ENCODE measurements at places on chromosomes 16 and 17.

- DNase-seq, result no peak
Measured at GRCh38 chr16:23079675-23080301, 69.5 kb downstream of the USP31 start.

DNA sequence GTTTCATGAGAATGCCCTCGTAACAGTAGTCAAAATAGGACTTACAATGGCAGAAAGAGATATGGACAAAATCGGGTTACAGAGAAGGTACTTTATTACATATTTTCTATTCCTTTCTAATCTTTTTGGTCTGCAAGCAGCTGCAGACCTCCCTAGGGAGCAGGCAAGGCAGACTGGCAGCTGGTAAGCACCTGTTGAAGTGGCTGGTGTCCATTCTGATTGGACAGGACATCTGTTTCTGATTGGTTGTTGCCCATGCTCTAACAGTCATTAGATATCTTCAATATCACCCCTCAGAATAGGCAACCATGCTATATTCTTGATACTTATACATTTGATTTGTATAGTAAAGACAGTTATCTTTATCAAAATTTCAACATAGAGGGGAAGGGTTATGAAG is 606.3 kb downstream of the KCNJ2 start:
- no peak for DNase-seq

DNA sequence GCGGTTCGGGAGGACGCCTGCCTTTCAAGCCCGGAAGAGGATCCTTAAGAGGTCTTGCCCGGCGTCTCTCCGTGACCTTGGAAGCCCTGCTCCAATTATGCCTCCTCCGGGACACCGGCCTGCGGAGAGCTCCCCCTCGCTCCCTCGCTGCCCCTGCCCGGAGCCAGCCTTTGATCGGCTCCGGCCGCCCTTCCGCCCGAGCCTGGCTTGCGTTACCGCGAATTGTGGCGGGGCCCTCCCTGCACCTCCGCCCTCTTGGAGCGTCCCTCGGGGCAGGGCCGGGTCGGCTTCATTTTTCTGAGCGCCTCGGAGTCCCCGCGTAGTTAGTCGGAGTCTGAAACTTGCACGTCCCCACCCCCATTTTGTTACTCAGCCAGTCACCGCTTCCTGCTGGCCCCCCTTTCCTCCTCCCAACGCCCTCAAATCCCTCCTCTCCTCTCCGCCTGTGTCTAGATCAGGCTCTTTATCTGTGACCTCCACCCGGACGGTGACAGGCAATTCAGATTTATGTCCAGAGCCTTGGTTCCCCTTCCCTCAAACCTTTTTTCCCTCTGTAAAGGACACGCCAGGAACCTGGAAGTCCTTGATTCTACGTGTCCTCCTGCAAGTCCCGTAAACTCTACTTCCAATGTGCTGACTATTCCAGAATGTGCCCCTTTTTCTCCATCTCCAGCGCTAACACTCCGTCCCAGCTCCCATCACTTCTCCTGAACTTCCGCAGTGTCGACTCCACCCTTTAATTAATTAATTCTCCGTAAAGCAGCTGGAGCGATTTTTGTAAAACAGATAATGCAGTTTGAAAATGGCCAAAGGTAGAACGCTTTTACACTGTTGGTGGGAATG is 569 bp upstream of the RABEP2 start:
- DNase-seq, result no peak

DNA sequence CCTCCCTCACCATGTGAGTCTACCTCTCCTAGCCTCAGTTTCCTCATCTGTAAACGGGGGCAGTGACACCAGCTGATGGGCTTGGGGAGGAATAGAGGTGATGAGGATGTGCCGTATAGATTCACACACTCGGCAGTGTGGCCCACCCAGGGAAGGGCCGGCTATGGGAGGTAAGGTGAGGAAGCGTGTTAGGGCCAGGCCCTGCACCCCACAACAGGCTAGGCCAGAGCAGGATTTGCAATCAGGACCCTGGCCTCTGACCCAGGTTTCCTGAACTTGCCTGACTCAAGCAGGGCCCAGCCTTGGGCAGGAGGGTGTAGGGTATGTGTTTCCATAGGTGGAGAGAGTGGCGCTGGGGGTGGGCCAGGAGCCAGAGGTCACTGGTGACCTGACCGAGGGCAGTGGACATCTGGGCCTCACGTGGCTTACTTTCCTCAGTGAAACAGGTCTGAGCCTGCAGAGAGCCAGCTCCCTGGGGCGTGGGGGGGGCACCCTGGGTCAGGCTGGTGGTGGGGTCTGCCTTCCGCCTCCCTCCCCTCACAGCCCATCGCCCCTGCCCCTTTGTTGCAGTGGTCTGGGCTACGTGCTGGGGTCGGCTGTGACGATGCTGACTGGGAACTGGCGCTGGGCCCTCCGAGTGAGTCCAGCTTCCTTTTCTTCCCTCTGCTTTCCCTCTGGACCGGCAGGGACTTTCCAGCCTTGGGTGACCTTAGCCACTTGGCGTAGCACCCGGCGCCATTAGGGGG is 12.8 kb downstream of the SPNS3 start:
- DNase-seq, result no peak

Data from amygdala (tissue), 56 donors.